ENCODE measurements at places on chromosomes 1 and 21.

- DNase-seq = no peak
These were observed 82.8 kb downstream of the DMRTB1 start for GRCh38 chr1:53541761-53542550.

GRCh38 chr1:214979191-214979590 is 103.3 kb upstream of the KCNK2 start:
- no peak for DNase-seq

- no peak for DNase-seq
These were observed 62.9 kb downstream of the IFI44 start for GRCh38 chr1:78712467-78713051.

- no peak for DNase-seq
These were observed 11.4 kb downstream of the ARMH1 start for GRCh38 chr1:44685881-44686280.

DNA sequence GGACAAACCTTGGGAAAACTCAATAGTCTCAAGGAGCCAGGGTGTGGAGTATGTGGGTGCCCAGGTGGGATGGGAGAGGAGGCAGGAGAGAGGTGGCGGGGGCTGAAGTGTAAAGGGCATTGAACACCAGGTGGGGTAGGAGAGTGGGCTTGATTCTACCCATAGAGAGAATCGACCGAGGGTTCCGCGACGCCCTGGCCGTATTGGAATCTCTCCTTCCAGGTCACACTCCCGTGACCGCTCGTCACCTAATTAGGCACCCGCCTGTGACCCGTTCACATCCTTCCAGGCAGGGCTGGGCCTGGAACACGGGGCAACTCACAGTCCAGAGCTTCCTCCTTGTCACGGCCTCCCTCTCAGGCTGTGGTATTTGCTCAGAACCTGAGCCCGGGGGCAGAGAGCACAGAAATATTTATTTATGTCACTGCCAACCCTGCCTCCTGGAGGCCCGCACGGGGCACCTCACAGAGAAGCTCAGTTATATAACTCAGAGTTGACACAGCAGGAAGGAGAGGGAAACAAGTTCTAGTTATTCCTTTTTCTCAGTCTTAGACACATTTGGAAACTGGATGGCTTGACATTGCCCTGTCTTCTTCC is 12.0 kb downstream of the NCMAP start:
- DNase-seq = no peak

DNA sequence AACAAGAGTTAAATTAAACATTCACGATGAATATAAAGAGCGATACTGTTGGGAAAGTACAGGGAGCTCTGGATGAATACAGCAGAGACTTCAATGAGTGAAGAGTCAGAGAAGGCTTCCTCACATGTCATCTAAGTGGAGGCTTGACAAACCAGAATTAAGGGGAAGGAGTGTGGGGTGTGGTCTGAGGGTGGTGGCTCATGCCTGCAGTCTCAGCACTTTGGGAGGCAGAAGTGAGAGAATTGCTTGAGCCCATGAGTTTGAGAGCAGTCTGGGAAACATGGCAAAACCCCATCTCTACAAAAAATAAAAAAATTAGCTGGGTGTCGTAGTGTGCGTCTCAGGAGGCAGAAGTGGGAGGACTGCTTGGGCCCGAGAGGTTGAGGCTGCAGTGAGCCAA is 8.7 kb downstream of the SDHB start:
- no peak for DNase-seq

DNA sequence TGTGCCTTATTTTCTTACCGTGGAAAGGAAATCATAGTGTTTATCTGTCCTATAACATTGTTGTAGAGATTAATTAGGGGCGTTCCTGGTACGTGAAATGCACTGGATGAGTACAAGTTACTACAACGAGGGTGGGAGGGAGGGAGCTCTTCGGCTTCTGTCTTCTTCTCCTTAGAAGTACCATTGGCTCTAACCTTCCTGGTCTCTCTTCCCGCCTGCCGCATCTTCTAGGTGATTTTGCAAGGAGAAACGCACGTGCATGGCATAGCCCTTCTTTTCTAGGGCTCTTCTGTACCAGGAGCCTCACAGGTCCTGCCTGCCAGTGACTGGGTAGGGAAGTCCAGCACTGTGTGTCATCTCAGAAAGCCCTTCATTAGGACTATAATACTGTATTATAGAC is 16.8 kb downstream of the SH3BP5L start:
- no peak for DNase-seq

Data from esophagus muscularis mucosa (tissue), 4 donors.